Cerebellar nuclear complex (tissue), 1 donor: ENCODE measurements at places on chromosomes 12 and 14.

DNA sequence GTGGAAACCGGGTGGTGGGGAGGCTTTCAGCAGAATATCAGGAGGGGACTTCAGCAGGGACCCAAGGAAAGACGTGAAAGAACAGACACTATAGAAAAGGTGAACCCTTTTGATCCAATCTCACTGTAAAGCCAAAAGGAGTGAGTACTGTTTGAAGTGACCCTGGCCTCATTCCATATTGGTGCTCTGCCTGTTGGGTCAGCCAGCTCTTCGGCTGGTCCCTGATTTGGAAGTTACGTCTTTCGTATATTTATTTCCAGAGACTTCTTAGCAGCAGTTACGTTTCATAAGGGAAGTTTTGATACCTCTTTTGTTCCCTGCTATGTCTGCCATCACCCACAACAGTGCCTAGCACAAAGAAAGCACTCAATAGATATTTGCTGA lies 21.9 kb downstream of the WNT5B start:
- DNase-seq: no peak

DNA sequence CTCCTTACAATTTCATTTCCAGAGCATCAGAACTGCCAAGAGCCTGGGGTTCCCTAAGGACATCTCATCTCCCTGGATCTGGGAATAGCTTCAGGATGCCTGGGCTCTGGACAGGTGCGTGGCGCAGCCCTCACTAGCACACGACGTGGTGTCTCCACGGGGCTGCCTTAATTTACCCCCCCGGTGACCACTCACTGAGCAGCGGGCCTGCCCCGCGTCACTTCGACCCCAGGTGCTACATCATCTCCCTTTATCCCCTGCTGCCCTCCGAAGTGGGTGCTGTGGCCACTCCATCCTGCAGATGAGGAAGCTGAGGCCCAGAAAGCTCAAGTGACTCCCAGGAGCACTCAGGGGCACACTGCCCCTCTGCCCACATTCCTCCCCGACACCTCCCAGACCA lies 177.8 kb upstream of the SFSWAP start:
- DNase-seq: no peak

GRCh38 chr12:83753904-83754303 lies 1067.2 kb downstream of the TMTC2 start:
- DNase-seq: no peak

- DNase-seq: no peak
Observed at GRCh38 chr12:120856980-120857379, 47.2 kb downstream of the SPPL3 start.

DNA sequence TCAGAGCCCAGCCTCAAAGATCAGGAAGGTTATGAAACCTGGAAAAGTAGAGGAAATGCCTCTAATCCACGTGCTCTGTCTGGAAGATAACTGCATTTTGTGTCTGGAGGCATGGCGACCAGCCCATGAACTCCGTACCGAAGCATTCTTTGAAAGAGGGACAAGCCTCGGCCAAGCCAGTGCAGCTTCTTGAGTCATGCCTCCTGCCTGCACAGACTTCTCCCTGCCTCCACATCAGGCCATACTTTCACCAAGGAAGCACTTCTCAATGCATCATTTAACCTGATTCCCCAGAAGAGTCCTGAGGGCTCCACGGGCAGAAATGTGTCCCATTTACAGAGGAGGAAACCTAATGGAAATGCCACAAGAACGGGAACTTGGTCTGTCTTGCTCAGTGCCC lies 3.4 kb downstream of the ACTN1 start:
- DNase-seq: no peak

DNA sequence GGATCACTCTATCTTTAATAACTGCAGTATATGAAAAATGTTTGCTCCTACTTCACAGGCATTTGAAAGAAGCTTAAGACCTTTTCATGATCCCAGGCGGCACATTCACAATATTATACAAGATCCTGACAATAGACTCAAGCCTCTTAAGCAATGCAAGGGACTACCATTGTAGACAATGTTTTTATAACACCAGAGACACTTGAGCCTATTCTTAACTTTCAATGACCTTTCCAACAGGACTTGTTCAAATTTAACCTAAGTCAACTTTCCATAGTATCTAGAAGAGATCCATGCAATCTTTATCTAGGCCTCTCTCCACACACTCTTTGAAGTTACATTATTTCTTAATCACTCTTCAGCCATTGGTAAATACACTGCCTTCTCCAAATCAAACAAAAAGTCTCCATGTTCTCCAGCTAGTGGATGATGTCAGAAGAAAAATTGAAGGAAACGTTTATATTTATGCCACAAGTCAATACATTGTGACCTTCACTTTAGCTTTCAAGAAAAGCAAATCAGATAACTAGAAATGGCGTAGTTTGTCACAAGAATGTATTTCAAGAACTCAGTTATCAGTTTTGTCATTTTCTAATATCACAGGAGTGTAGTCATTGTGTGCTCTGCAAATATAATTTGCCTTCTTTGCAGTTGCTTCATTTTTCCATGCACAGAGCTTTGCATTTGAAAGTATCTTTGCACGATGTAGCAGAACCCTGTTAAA lies 41.2 kb downstream of the PHLDA1 start:
- no peak for DNase-seq

DNA sequence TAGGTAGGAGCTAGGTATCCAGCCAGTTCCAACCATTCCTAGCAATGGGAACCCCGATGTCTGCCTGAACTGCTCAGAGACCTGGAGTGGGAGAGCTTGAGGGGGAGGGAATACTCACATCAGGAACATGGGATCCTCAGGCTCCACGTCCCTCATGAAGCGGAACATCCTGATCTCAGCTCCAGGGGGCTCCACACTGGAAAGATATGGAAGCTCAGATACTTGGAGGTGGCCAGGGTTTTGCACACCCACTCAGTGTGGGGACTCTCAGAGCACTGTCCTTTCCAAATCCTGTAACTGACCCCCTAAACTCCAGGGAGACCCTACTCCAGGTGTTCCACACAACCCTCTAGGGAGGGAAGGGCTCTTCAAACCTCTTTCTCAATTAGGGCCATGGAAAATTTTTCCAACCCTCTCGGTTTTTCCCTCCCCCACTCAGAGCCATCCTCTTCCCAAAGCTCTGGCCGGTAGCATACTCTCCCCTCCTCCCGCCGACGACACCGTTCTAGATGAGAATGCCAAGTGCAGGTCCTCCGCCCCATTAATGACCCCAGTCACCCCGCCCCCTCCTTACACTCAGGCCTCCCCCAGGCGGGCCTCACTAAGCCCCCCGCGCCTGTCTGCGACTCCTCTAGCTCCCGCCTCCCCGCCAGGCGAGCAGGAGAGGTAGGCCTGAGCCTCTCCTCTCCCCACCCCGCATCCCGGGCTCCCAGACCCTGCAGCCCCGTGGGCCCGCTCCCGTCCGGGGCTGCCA lies 597 bp downstream of the MLF2 start:
- DNase-seq: no peak

DNA sequence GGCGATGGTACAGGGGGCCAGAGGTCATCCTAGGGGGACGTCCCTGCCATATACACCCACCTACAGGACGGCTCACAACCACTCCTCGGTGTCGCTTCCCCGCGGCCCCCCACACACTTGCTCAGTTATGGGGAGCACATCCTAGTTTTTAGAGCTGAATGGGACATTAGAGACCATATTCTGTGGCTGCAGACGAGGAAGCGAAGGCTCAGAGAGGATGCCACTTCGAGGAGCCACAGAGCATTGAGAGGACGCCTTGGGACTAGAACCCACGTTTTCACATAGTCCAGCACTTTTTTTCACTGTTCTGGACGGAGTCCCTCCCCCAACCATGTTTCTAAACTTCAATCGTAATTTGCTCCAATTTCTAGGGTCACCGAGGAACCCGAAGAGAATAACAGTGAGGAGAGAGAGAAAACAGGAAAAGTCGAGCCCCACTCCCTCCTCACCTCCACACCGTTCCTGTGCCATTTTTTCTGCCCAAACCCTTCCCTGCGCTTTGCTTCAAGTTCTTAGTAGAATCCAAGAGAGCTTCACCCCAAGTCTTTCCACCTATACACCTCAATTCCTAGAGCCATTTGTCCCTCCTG lies 641 bp upstream of the ASCL1 start:
- no peak for DNase-seq

DNA sequence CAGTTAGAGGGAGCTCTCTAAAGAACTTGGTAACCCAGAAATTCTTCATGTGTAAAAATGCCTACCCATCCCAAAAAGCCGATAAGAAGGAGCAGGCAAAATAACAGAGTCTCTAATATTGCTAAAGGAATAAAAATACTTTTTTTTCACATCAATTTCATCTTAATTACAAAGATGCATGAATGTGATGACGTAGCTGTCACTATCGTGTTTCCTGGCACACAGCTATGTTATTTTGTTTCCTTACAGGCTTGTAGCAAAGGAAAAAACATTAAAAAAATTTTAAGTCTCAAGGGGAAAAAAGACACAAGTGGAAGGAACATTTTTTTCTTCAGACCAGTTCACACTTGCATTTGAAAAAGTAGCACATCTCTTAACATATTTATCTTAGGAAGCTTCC lies 10.3 kb upstream of the LGALS3 start:
- no peak for DNase-seq

DNA sequence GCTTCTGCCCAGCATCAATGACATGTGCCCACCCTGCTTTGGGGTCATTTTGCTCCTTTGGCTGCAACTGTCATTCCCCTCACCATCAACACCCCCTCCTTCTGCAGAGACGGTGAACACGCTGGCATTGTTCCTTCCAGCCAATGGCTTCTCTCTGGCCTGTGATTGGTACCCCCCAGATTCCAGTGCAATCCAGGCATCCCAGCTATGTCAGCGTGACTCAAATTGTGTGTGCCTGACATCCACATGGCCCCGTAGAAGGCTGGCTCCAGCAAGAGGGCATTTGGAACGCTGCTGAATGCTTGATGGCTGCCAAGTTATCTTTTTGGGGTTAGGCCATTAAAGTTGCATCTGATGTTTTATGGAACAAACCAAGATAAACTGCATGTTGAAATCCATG lies 21.0 kb upstream of the CCND2 start:
- DNase-seq: no peak

DNA sequence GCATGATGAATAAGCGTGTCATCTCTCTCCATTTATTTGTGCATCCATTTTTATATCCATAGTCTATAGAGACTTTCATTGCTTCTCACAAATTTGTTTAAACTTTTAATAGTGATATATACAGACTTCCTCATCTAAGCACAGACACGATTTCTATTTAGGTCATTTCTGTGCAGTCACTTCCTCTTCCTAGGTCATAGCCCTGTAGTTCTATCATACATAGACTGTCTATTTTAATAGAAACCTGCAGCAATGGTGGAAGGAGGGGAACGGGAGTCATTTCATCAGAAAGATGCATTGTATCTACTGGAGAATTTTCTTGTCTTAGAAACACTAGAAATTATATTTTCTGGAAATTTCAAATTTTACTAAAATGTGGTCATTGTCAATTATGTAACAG lies 133.4 kb upstream of the FGD4 start:
- no peak for DNase-seq

GRCh38 chr12:54010053-54010971 lies 1.5 kb downstream of the HOXC8 start:
- DNase-seq: no peak

- no peak for DNase-seq
Observed at GRCh38 chr12:101608301-101609133, 13.7 kb downstream of the MYBPC1 start.

GRCh38 chr12:11162502-11162901 lies 8.5 kb upstream of the SMIM10L1 start:
- DNase-seq: no peak

DNA sequence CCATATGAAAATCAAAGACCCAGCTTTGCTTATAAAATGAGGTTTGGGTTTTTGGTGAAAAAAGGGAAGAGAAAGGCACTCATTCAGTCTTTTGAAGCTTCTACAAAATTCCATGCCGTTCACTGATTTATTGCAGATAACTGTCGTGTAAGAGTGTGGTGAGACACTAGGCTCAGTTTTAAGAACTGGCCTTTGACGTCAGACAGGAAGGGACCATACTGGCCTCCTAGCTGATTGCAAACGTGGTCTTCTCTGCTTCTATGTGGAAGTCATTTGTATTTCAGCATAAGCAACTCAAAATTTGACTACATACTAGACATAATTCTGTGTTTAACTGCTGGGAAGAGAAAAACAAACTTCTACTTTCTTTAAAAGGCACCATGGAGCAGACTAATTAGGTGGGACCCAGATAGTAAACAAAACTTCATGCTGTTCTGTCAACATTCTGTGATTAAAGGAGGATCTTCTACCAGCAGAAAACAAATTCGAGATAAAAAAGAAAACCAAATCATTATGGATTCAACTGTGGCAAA lies 168.7 kb downstream of the TTC7B start:
- DNase-seq: no peak

GRCh38 chr12:58640314-58640713 lies 280.0 kb downstream of the LRIG3 start:
- DNase-seq: no peak

- DNase-seq: no peak
Observed at GRCh38 chr14:64755781-64756221, 51.6 kb downstream of the PLEKHG3 start.

GRCh38 chr14:21654215-21654614 lies 580 bp downstream of the OR4E2 start:
- DNase-seq: no peak

DNA sequence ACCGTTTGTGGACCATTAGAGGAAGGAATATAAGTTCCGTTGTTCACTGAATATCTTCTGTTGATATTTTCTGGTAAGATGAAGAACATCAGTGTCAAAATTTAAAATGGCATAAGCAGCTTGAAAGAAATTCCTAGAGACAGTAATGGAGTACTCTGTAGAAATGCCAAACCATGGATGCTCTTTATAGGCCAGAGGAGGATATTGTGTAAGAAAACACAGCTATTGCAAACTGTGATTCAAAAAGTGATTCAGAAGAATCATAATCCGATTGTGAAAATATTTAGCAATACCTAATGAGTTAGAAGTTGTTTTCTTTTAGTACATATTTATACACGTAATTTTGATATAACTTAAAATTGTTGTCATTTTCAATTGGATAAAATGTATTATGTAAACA lies 102.8 kb downstream of the SLC16A7 start:
- DNase-seq: no peak

GRCh38 chr14:50922803-50923202 lies 21.5 kb downstream of the PYGL start:
- DNase-seq: no peak

DNA sequence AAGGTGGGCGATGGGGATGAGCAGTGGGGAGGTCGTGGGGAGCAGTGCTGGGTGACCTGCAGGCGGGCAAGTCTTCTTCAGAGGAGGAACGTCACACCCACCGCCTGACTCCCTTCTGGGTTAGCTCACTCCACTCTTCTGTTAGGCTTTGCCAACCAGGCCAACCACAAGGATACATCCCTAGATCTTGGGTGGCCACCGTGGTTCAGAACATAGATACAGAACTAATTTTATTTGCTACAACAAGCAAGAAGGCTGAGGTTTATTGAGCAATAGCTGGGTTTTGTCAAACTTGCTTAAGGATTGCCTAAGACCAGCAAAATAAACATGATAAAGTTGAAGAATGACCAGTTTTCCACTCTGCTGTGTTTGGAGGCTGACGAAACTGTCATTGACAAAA lies 109.4 kb downstream of the DACT1 start:
- DNase-seq: no peak
